ENCODE measurements at places on chromosomes 13 and 19.
A peak's percentile ranks its signal among the peaks of the same experiment; 100 is the strongest.

- DNase-seq: no peak
These were observed 75.5 kb upstream of the ADGRE5 start for GRCh38 chr19:14305706-14306105.

- DNase-seq: no peak
These were observed 196.4 kb downstream of the SPRY2 start for GRCh38 chr13:80144493-80144892.

GRCh38 chr19:51192689-51193088 lies 32.2 kb upstream of the CD33 start:
- DNase-seq: no peak

DNA sequence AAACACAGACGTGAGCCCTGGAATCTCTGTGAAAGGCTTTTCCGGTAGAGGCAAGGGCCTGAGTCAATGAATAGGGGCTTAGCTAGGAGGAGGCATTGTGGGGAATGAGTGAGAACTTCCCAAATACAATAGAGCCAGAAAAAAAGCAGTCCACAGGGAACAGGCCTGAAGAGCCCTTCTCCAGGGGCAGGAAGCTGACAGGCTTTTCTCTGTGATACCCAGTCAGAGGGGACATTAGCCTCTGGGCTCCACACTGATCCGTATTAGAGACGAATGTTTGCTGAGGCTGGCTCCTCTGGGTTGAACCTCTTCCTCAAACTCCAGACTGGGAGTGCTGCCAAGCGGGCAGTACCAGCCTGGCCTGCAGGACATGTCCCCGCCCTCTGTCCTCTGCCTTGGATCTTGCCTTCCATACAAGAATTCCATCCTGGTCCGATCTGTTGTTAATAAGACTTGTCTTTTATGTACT lies 2.3 kb downstream of the DHRS12 start:
- peak; percentile 85 for DNase-seq

- no peak for DNase-seq
These were observed 351.5 kb downstream of the KLF12 start for GRCh38 chr13:73782450-73783449.

DNA sequence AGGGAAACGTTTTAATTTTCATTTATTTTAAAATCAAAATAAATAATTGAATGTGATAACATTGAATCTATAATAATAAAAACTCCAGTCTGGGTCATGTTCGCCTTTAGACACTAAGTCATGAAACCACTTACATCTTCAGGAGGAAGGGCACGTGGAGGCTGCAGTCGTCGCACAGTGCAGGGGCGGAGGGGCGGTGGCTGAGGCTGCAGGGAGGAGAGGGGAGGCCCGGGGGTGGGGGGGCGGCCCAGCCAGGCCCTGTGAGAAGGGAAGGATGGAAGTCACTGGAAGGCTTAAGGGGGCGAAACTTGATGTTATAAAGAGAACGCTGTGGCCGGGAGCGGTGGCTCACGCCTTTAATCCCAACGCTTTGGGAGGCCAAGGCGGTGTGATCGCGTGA lies 14.9 kb upstream of the LATS2 start:
- no peak for DNase-seq
